ENCODE measurements at places on chromosomes 11 and 22.

- no peak for DNase-seq
These were observed 28.6 kb downstream of the GNB1L start for GRCh38 chr22:19825904-19826618.

GRCh38 chr11:113410414-113411135, 23.0 kb downstream of the ANKK1 start:
- no peak for DNase-seq

GRCh38 chr11:128757886-128758612, 64.2 kb downstream of the FLI1 start:
- DNase-seq: no peak

DNA sequence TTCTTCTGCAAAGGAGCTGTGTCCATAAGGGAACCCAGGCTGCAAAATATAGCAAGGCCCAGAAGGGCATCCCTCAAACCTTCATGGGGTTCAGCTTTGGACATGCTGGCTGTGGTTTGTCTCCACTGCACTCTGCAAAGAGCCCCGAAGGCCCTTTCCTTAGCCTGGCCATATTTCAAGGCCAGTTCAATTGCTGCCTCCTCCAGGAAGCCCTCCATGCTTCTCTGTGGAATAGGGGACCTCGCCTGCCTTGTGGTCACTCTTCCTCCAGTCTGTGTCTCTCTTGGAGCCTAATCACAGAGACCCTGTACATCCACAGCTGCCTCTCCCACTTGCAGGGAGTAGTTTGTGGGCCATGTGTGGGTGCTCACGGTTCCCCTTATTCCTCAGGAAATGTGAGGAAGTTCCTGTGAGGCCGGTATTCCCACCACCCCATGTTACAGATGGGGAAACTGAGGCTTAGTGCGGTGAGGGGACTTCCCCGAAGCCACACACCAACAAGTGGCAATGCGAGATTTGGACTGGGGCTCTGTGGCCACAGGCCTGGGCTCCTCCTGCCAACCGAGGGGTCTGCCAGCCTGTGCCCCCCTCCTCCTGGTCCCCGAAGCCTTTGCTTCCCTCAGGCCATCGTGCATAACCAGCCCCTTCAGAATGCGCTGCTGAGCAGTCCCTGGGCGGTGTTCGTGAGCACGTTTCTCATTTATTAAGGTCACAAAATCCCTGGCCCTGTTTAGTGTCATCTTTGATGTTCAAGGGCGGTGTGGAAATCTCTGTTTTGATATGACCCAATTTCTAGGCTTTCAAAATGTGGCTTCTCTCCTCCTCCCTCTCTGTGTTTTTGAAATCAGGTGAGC, 65.8 kb downstream of the PARVB start:
- DNase-seq: no peak

DNA sequence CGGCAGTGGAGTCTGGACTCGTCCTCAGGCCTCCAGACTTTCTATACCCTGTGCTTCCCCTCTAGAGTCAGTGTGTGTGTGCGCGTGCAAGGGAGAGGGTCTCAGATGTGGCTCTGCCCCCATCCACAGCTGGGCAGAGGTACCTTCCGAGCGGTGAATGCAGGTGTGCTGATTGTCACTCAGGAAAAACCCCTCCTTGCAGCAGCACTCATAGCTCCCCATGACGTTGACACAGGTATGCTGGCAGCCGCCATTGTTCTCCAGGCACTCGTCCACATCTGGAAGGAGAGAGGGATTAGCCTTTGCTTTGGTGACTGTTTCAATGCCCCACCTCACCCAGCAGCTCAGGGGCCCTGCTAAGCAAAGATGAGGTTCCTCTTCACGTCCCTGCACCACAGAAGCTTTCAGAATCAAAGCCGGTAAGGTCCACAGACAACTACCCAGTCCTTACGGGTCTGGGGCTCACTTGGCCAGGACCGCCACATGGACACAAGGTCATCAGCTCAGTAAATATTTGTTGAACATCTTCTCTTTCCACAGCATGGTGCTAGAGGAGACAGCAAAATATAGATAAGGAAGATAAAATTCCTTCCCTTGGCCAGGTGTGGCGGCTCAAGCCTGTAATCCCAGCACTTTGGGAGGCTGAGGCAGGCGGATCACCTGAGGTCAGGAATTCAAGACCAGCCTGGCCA, 16.9 kb downstream of the SCUBE2 start:
- DNase-seq: no peak

DNA sequence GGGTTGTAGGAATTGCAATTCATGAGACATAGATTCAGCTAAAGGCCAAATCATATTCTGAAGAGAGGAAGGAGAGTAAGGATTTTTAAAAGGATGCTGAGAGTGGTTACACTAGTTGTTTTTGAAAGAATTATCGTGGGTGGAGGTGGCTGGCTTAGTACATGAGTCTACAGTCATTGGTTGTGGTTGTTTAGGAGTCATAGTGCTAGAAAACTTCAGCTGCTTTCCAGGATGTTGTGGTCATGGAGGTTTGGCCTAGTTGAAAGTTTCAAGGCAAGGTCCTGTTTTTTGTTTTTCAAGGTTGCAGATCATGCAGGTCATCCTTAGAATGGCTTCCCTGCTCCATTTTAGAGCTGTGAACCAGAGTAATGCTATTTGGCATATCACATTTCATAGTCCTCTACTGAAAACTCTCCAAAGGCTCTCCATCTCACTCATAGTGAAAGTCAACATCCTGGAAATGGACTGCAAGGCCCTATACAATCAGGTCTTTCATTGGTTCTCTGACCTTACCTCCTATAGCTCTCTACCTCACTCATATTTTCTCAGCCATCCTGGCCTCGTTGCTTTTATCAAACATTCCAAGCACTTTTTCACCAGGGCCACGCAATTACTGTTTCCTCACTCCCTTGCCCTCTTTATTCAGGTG, 26.1 kb upstream of the ZBTB44 start:
- DNase-seq: no peak

- no peak for DNase-seq
These were observed 61.0 kb downstream of the SERGEF start for GRCh38 chr11:17951685-17952388.

DNA sequence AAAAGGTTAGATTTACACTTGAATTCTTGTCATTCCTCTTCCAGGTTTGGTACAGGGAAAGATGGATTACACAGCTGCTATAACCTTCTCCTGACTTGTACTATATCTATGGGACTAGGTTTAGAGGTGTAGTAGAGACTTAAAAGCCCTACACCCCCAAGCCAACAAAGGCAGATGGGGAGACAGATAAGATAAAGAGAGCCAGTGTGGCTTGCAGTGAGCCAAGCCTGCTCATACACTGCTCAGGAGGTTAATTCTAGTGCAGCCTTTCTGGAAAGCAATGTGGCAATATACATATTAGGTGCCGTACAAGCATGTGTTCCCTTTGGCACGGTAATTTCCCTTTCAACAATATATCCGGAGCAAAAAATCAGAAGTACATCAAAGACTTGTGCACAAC, 10.8 kb downstream of the SIK3 start:
- DNase-seq: no peak

DNA sequence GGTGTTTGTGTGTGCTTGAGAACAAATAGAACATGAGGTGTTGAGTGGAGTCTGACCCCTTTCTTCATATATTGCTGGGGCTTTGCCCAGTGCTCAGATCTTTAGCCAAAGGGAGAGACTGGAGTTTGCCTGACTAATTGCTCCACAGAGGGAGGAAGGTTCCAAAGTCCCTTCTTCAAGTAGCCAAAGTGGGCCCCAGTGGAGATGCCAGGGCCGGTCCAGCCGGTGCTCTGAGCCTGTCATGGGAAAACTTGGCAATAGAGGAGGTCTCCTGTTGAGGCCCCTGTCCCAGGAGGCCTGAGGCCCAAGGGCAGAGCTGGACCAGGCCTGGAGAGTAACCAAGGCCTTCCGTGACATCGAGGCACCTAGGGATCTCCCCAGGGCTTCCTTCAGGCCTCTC, 112.3 kb downstream of the DSCAML1 start:
- no peak for DNase-seq

DNA sequence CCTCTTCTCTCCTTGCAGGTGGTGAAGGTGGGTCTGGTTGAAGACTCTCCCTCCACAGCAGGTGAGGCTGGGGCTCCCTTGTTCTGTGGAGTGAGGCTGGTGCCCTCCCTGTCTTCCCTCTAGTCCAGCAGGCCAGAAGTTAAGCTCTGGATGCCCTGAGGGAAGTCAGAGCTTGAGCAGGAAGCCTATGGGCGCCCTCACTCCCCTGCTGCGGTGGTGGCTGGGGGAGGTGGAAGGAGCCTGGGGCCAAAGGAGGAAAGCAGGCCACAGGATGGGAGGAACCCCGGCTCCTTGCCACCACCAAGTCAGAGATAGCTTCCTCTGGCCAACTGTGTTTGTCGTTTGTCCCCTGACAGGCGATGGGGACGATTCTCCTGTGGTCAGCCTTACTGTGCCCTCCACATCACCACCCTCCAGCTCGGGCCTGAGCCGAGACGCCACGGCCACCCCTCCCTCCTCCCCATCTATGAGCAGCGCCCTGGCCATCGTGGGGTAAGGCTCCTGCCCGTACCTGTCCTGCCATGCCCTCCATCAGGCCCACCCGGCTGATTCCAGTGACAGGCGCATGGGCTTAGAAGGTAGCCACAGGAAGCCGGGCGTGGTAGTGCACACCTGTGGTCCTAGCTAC, 29.5 kb upstream of the RAB1B start:
- no peak for DNase-seq

DNA sequence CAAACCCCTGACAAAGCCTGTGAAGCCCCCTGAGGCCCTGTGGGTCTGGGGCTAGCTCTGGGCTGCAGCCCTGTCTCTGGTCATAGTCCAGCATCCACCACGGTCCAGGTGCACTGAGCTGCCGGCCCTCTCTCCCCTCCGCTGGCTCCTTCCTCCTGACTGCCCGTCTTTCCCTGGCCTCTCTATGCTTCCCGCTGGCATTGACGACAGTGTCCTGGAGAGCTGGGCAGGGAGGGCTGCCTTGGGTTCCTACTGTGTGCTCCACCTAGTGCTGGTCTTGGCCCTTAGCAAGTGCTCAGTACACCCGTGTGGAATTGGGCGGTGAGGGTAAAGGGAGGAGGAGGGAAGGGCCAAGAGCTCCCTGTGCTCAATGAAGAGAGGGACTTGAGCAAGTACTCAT, 868 bp upstream of the MYEOV start:
- peak; percentile 34 for DNase-seq

- DNase-seq: peak; percentile 51
These were observed 1.5 kb downstream of the GALNT18 start for GRCh38 chr11:11620173-11620920.
